Dermis blood vessel endothelial cell (primary cell): ENCODE measurements at places on chromosomes 6 and 20.

GRCh38 chr6:105035299-105035698, 78.4 kb downstream of the LIN28B start:
- no peak for DNase-seq

DNA sequence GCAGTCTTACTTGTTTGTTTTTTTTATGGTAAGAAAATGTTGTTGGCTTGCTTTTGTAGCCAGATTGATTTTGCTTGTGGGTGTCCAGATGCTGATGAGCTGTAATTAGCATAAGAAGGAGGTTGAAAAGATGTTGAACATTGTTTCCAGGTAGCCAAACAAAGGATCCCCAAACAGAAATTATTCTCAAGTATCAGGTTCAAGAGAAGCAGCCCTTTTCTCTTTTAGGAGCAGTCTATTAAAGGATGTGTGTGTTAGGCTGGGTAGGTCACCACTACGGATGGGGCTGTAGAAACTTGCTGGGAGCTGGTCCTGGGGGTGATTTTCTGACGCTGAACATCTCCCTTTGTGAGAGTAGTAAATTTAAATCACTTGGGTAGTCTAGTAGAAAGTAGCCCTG, 86.9 kb upstream of the VSTM2L start:
- no peak for DNase-seq

- no peak for DNase-seq
Measured at GRCh38 chr6:63783096-63783495, 147.5 kb downstream of the PHF3 start.

DNA sequence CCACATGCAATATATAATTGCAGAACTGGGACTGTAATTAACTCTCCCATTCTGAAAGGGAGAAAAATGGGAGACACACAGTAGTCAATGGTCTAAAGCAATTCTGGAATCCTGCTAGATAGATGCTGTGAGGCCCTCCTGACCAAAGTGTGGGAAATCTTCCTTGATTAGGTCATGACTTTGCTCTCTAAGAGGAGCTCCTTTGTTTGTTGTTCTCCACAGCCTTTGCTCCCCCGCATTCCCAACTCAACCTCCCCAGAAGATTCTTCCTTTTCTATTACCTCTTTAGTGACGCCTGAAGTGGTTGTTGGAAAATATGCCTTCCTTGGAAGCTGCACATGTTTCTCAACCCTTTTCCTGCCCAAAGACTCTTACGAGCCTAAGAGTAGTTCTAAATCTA, 28.8 kb upstream of the LIN28B start:
- DNase-seq, result no peak

GRCh38 chr20:56748476-56749377, 119.6 kb downstream of the TFAP2C start:
- DNase-seq, result no peak

- no peak for DNase-seq
Measured at GRCh38 chr6:17361013-17361412, 32.4 kb upstream of the CAP2 start.

- peak; percentile 48 for DNase-seq
Measured at GRCh38 chr6:151482290-151482689, 11.5 kb upstream of the CCDC170 start.

DNA sequence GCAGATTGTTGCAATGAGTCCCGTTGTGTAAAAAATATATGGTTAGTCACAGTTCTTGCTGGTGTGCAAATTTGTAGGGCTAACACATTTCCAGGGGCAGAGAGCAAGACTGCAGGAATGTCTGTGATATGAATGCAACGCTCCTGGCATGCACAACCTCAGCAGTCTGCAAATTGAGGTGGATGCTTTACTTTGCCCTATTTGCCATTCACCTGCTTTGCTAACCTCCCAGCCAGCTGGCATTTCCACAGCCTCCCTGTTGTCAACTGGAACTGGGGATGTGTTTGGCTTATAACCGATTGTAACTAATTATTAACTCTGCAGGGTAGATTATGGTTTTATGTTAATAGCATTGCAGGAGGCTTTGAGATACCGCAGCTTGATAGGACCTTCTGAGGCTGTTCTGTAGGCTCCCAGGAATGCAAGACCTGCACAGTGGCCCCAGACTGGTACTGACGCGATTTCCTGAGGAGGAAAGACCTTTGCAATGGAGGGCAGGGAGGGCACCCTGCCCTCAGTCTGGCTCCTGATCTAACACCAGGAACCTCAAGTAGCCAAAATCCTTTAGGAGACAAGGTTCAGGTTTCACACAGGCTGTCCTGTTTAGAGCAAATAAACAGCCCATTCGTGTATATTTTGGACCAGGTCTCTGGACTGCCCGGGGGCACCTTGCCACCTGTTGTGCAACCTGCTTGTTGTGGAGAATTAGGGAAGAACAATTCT, 53.4 kb downstream of the EDN1 start:
- peak; percentile 22 for DNase-seq

DNA sequence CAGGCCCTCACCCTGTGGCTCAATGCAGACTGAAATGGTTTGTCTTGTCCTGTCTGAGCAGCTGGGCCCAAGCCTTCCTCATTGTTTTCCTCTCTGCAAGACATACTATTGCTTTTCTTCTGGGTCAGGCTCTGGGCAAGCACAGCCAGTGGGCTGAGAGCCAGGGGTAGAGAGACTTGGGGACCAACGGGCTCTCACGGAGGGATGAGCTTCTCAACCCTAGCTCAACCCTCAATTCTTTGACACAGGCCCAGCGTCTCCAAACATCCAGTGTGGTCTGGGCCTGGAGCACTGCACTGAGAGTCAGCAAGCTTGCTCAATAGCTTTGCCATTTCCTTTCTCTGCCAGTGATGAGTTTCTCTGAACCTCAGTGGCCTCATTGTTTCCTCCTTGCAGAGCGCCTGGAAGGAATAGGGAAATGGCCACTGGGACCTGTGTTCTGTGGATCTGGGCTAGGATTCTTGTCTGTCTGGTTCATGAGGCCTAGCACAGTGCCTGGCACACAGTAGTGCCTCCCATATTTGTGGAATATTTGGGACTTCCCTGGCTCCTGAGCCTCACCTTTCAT, 9.3 kb downstream of the ANGPT4 start:
- no peak for DNase-seq

- no peak for DNase-seq
Measured at GRCh38 chr20:42795111-42795695, 394.5 kb downstream of the PTPRT start.

- no peak for DNase-seq
Measured at GRCh38 chr20:57841297-57841866, 131.6 kb upstream of the PMEPA1 start.

- DNase-seq, result no peak
Measured at GRCh38 chr6:150464966-150465365, 96.2 kb downstream of the IYD start.

GRCh38 chr6:37006793-37007339, 1.4 kb downstream of the FGD2 start:
- no peak for DNase-seq

GRCh38 chr6:70166088-70166958, 136.6 kb downstream of the COL9A1 start:
- peak; percentile 38 for DNase-seq

DNA sequence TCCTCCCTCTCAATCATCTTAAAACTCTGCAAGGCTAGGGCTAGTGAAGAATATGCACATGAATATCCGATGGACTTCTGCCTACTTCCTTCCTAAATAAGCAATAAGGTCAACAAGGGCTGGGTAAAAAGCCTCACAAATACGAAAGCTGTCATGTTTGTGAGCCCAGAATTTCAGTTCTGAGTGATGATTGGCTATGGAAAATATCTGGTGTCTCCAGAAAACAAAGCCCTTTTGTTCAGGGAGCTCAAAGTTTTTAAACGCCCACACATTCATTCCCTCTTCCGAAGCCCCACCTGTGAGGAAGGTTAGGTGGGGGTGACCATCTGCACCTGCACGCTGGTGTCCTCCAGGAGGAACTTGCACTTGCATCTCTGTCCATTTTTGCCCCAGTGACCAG, 126.9 kb upstream of the ARMC2 start:
- no peak for DNase-seq

GRCh38 chr6:168133168-168133561, 54.2 kb upstream of the FRMD1 start:
- peak; percentile 41 for DNase-seq

DNA sequence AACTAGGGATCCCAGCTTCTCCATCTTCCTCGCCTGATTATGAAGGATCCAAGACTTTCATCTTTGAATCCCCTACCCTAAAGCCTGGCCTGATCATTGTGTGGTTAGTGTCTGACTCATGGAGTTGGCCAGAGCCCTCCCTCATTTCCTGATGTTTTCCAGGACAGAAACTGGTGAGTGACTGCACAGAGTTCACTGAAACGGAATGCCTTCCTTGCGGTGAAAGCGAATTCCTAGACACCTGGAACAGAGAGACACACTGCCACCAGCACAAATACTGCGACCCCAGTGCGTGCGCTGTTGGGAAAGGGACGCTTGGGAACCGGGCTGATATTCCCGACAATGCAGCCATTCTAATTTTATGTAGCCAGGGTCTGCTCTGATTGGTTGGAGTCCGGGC, 4.0 kb downstream of the CD40 start:
- peak; percentile 84 for DNase-seq

DNA sequence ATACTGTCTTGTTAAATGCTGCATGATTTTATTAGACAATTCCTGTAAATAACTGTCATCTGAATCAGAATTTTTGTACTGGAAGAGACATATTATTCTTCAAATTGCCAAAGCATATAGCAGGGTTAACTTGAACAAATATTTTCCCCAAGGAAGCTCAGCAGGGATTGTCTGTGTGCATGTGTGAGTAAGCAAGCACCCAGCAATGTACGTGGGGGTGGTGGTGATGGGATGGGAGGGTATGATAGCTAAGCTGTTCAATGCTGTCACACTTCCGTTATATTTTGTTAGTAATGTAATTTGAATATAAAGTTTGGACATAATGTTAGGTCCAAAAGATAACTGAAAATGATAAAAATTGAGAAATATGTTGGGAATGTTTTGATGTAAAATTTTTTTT, 118.1 kb downstream of the MYB start:
- no peak for DNase-seq

DNA sequence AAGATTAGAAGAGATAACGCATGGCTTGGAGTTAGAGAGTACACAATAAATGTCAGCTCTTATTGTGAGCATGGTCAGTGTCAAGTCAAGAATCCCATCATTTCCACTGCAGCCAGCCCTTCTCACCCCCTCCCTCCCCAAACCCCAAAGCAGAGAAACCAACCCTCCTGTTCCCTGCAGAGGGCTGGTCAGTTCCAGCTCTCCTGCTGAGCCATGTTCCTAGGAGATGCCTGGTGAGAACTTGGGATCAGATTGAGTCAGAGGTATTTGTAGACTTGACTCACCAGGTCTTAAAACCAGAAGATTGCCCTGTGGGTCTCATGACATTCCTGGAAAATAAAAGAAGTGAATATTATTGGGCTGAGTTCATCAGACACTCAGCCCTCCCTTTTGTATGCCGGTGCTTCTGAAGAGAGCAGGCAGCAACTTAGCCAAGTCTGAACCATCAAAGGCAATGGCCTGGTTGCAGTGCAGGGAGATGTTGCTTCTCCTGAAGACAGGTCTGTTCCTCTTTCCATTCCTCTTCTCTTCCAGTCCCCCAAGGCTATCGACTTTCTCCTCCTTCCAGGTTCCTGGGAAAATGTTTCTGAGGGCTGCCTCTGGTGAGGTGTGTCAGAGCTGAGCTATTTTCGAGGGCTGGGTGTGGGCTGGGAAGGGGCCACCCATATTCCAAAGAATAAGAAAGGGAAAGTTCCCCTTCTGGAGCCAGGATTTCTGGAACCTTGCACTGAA, 278.2 kb upstream of the SUPT3H start:
- DNase-seq, result peak; percentile 54

DNA sequence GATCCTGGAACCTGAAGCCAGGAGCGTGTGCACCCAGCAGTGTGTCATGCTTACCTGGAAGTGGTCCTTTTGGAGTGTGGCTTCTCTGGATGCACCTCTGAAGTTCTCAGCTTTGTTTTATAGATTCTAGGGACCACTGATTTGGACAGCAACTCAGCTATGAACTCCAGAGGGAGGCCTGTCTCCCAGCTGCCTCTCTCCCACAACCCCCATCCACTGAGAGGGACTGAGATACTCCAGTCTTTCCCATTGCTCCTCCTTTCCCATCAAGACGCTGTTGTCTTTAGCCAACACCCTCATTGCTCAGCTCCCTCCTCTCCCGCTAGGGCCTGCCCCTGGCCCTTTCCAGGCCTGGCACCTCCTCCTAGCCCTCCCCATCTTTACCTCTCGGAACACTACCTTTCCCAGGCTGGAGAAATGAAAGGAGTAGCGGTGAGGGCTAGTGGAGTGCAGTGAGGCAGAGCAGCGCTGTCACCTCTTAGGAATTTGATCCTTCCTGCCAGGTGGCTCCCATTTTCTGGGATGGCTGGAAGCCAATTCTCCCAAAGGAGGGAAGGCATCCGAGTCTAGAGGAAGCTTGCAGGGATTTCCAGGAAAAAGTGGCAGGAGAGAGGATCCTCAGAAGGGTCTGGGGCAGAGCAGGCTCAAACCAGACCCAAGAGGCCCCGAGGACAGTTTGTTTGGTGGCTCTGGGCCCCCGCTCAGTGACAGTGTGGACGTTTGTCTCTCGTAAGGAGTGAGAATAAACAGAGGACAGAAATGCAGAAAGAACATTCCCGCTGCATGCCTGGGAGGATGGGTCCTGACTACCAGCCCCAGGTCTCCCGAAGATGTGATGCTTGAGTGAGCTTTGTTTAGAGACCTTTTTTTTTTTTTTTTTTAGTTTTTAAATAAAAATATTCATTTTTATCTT, at the start of gene LRRN4:
Gene LRRN4 (minus strand): TSS at position 285 of the 913 bp plus-strand sequence. CDS start 1,261 bp downstream, outside the sequence.
- DNase-seq, result peak; percentile 45

DNA sequence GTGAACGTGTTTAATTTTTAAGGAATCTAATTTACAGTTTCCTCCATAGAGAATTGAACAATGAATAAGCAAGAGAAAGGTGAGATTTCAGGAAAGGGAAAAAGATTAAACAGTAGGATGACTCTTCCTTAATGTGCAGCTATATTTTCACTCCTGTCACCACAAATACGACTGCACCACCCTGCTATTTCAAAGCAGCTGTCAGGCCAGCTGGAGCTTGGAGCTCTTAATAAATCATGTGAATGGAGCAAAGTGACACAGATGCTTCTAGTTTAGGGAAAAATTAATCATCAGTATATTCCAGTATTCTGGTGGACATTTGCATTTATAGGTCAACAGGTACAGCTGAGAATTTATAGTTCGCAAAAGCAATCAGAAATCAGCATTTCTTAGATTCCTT, 56.5 kb upstream of the PKIB start:
- DNase-seq, result no peak

GRCh38 chr6:11727998-11728961, 50.3 kb downstream of the ADTRP start:
- no peak for DNase-seq

GRCh38 chr6:88296694-88297093, 130.5 kb upstream of the CNR1 start:
- no peak for DNase-seq

GRCh38 chr6:135212935-135213334, 31.8 kb downstream of the MYB start:
- DNase-seq, result no peak

GRCh38 chr6:143449714-143450452, 612 bp downstream of the ADAT2 start:
- DNase-seq, result peak; percentile 50

GRCh38 chr6:42314571-42315258, 97.1 kb upstream of the MRPS10 start:
- no peak for DNase-seq

- DNase-seq, result no peak
Measured at GRCh38 chr20:2246069-2246491, 49.7 kb upstream of the TGM3 start.

- no peak for DNase-seq
Measured at GRCh38 chr6:150937132-150937906, 71.8 kb downstream of the MTHFD1L start.

GRCh38 chr6:147689398-147689797, 180.9 kb downstream of the SAMD5 start:
- no peak for DNase-seq
